ENCODE measurements at places on chromosomes 12 and 14. TPM values are rescaled to one million over a fixed set of nuclear protein-coding genes. Genes with fewer than 3 reads are reported as not detected.

Gene ANO2
- 2.1 TPM for total RNA-seq

Gene APOLD1
- 12.7 TPM for total RNA-seq

Gene RNASE1
- total RNA-seq: 2.2 TPM

Gene POTEG
- total RNA-seq: 0.29 TPM

Gene KDM5A
- 20.3 TPM for total RNA-seq

Gene GDF3
- not detected for total RNA-seq

Gene POC1B
- total RNA-seq: 10.7 TPM

Gene DLK1
- total RNA-seq: not detected

Gene KCNH5
- total RNA-seq: under 0.01 TPM

DNA sequence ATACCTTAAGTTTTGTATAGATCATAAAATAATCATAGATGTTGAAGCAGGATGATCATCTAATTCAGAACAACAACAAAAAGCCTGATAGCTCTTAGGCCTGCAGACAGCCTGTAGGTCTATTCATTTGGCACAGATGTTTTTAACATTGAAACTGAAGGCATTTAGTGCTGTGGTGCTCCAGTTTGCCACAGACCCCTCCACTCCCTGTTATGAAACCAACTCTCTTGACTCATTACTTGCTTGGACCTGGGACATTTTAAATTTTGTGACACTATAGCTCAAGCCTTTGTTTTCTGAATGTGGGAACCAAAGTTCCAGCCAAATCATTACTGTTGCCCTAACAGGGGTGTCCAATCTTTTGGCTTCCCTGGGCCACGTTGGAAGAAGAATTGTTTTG, 9.1 kb downstream of the PRKCH start:
- DNase-seq: no peak

GRCh38 chr12:58844161-58844560, 76.1 kb downstream of the LRIG3 start:
- no peak for DNase-seq

- peak; percentile 51 for DNase-seq
These were observed 449.1 kb downstream of the RAD51B start for GRCh38 chr14:68268719-68269118.

GRCh38 chr12:70928071-70928470, 7.5 kb upstream of the PTPRR start:
- no peak for DNase-seq

DNA sequence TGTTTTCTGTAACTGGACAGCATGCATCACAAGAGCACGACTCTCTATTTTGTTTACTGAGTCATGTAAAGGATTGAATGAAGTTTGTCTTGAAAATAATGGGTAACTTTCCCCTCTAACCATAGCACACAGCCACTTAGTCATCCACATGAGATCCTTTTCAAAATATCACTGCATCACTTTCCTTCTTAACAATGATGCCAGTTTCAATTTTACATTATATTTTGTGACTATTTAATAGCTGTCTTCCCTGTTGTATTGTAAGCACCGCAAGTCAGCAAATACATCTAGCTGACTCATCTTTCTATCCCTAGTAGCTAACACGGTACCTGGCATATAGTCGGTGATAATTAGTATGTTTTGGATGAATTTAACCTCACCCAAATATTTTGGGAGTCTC, 83.3 kb upstream of the PPM1H start:
- DNase-seq: no peak

DNA sequence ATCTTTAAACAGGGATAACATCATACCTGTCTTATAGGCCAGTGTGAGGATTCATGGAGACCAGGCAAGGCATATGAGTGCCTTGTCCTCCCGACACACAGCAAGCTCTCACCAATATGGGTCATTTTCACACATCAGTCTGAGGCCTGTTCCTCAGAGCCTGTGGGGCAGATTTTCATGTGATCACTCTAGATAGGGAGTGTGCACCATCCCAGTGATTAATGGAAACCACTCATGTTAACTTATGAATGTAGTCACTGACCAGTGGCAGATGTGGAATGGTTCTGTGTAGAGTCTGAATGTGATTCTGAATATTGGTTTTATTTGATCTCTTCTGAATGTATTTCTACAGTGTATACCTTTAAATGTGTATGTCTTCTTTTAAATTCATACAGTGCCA, 219.7 kb upstream of the SFSWAP start:
- DNase-seq: no peak

DNA sequence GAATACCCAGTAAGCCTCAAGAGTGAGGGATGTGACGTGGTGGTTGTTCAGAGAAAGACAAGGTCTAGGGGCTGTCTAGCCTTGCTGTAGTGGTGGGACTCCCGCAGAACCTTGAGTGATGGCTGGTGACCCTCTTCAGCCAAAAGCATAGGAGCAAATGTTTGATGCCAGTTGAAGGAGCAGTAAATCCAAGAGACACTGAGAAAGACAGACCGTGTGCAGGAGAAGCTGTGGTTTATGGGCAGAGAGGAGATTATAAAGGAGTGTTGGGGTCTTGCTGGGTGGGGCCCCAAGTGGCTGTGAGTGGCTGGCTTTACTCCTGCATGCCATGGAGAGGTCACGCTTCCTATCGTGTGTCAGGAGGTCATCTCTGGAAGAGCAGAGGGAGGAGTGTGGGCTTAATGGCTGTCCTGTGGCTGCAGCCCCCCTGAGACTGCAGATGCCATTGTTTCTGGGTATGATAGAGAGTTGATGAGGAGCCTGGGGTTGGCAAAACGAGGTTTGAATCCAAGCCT, 152.0 kb upstream of the CCND2 start:
- no peak for DNase-seq

DNA sequence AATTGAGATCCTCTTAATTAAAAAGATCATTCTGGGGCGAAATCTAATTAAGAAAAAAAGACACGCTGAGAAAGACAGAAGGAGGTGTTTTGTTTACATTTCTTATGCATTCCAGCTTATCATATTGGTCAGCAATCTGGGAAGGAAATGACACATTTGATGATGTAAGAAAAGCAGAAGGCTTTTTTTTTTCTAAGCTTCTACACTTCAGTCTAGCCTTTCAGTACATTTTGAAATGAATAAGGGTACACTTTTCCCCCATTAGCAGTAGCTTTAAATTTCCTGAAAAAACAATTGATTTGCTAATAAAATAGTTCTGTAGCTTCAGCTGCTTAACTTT, 5.9 kb upstream of the GSC start:
- DNase-seq: no peak
